ENCODE measurements at places on chromosomes 2 and 18.
A peak's percentile ranks its signal among the peaks of the same experiment; 100 is the strongest.

- DNase-seq: no peak
These were observed 17.7 kb downstream of the ROCK2 start for GRCh38 chr2:11326677-11327211.

GRCh38 chr2:44902217-44903137, 39.0 kb upstream of the SIX3 start:
- peak; percentile 26 for DNase-seq

- DNase-seq: no peak
These were observed 762.3 kb upstream of the ID2 start for GRCh38 chr2:7919510-7919909.

- DNase-seq: no peak
These were observed 90.6 kb downstream of the PLEKHM3 start for GRCh38 chr2:207934720-207935119.

- DNase-seq: no peak
These were observed 4.3 kb downstream of the LRP2 start for GRCh38 chr2:169358016-169358415.
